ENCODE measurements at places on chromosomes 16 and 17.

DNA sequence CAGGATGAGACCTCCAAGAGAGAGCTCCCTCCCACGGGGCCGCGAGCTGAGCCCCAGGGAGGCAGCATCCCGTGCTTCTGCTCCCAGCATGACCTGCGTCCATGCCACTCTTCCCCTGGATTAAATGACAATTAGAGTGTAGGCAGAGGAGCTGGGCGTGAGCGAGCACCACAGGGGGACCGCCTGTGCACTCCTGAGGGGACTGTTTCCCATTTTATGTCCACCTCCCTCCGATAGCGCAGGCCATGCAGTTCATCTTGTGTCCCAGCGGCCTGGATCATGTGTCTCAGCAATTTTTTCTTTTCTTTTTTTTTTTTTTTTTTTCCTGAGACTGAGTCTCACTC lies 5.8 kb upstream of the IL17C start:
- DNase-seq, result no peak

- no peak for DNase-seq
Observed at GRCh38 chr16:12417815-12418211, 385.9 kb downstream of the CPPED1 start.

- DNase-seq, result no peak
Observed at GRCh38 chr16:17369421-17370222, 101.1 kb downstream of the XYLT1 start.

- no peak for DNase-seq
Observed at GRCh38 chr17:35743626-35744328, 9.3 kb downstream of the GAS2L2 start.

DNA sequence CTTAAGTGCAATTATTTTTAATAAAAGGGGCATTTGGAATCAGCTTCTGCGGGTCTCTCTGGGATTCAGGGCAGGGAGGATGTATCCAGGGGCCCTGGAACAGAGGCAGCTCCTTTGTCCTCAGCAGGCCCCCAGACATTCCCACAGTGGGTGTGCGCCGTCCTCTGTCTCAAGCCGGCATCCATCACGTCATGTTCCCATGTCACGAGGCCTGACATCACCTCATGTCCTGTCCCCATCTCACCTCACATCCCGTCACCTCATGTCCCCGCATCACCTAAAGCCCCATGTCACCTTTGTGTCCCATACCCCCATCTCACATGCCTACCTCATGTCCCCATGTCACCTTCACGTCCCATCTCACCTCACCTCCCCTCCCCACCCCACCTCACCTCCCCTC lies 18.5 kb downstream of the GAA start:
- DNase-seq, result no peak

DNA sequence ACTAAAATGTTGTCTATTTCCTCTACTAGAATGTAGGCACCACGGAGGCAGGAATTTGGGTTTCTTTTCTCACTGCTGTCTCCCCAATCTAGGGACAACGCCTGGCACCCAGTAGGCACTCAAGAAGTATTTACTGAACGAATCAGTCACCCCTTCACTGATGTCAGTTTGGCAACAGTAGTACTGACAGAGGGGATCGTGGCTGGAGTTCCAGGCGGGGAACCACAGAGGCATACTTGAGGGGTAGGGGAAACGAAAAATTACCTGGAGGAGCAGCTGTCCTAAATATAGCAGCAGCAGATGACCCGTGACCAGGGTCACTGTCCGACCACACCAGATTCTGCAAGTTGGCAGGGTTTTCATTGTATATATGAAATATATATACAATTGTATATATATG lies 33.3 kb downstream of the TRIM25 start:
- DNase-seq, result no peak

DNA sequence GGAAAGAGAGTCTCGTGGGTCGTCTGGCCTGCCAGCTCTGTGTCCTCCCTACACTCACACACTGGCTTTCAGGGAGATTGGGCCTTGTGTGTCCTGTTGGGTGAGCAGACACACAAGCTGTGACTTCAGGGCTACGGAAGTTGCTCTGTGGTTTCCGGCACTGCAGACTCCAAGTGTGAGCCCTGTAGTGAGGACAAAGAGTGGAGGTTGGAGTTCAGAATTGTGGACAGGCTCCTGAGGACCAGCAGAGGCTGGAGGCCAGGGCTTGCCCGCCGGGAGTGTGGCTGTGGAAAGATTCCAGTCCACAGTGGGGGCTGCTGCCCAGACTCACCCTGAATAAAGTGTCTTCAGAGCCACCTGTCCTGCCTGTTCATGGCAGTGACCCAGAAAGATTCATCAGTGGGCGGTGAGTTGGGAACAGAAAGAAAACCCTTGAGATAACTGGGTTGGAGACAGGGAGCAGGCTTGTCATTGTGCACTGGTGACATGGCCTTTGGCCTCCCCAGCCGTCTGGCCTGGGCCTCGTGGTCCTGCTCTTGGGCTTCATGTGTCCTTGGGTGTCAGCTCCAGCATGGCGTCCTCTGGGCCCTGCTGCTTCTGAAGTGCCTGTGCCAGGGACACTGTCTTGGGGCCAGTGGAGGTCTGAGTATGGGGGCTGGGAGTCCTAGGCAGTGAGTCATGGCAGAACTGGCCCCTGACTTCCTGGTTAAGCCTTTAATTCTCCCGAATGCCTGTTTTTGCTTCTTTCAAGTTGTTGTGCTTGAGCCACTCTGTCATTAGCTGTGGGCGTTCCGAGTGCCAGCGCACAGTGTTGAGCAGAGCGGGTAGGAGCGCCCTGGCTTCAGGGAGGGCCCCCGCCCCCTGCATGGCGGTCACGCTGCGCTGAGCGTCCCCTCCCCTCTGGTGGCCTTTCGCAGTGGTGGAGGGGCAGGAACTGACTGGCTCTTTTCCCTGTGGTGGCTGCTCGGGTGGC lies 19.9 kb upstream of the ZNF750 start:
- no peak for DNase-seq

- peak; percentile 78 for DNase-seq
Observed at GRCh38 chr17:75130632-75131277, 787 bp downstream of the NT5C start.

DNA sequence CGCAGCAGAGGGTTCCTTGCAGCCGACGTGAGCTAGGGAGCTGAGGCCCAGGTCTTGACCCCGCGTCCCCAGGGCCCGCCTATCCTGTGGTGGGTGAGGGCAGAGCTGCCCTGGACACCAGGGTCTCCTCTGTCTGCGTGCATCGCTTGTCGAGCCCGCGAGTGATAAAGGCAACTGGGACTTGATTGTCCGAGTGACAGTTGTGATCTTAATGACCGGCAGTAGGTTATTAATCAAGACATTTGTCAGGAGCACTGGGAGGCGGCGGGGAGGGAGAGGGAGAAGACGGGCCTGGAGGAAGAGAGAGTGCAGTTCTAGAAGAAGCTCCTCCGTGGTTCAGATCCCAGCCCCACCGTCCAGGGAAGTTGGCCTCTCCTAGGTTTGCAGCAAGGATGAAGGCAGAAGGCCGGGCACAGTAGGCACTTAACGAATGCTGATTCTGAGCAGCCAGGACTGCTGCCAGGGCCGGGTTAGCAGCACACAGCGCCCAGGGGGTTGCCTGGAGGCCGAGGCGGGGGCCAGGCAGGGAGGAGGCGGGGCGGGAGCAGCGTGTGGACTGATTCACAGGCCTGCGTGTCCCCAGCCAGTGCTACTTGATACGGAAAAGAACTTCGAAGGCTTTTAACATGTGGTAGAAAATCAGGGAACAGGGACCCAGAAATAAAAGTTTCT lies 11.3 kb upstream of the GSE1 start:
- DNase-seq, result no peak

DNA sequence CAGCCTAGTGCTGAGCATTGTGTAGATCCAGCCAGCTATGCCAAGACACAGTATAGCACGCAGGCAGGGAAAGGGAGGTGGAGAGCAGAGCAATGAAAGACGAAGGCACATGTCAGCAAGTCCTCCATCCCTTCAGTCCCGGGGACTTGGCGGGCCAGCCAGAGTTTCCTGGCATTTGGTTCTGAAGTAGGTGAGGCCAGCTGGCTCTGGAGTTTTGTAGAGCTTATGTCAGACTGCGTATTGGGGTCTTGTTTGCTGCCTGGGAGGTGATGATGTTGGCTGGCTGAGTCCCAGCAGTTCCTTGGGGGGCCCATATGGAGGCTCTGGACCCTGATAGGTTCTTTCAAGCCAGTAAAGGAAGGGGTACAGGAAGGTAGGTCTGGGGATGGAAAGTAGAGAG lies 55.7 kb upstream of the AKTIP start:
- DNase-seq, result no peak

- DNase-seq, result no peak
Observed at GRCh38 chr17:72510351-72511016, 389.7 kb downstream of the SOX9 start.

Data from hematopoietic multipotent progenitor cell treated with erythropoietin and hydrocortisone succinate and interleukin-3 and kit ligand, for 17 days (in vitro differentiated cells).